NCI-H2171 treated with DMSO at 0.1 percent for 48 hours (cell line): ENCODE measurements at places on chromosomes 3 and 15.

DNA sequence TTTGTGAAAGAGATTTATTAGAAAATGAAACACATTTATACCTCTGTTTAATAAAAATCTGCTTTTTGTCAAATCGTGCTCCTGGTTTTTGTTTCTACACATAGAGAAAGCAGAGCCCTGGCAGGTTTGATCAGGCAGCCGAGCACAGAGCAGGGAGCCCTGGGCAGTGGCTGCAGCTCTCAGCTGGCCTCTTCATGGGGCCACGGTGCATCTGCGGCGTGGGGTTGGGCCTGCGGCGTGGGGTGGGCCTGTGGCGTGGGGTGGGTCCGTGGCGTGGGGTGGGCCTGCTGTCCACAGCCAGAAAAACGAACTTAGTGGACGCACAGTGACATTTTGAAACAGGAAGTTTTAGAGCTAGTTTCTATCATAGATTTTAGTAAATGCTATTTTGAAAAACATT lies 10.6 kb downstream of the GOLGA6L2 start:
- DNase-seq, result no peak

GRCh38 chr3:44842376-44842775 lies 19.3 kb upstream of the TMEM42 start:
- DNase-seq, result no peak

GRCh38 chr3:171058058-171058457 lies 31.5 kb upstream of the SLC2A2 start:
- DNase-seq, result no peak

DNA sequence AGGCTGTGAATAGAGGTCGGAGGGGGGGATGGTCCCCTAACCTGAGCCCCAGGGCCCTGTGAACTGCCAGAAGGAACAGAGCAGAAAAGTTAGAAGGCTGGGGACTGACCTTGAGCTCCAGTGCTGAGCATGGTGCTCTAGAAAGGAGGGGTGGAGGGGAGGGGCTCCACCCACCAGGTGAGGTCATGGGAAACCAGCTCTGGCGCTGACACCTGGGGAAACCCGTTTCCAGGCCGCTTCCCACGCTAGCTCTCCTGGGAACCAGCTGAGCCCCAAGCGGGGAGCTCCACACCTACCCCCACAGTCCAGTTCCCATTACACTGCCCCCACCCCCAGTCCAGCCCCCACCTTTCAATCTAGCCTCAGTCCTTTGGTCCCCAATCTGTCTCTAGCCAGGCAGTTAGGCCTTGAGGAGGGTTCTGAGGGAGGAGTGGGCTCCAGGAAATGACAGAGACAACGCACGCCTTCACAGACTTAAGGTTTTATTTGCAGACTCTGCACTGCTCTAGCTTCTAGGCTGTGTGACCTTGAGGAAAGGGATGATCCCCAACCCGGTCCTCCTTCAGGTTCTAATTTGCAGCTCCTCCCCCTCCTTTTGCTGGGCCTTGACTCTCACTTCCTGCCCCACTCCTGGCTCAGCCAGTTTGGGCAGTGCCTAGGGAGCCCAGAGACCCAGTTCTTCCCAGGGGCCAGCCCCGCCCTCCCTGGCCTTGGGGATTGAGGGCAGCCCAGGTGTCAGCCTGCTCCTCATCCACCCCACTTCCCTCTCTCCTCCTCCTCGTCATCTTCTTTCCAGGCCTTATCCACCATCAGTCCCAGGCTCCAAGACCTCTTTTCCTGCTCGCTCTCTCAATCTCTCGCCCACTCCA lies 2.1 kb downstream of the RHOV start:
- DNase-seq, result no peak

DNA sequence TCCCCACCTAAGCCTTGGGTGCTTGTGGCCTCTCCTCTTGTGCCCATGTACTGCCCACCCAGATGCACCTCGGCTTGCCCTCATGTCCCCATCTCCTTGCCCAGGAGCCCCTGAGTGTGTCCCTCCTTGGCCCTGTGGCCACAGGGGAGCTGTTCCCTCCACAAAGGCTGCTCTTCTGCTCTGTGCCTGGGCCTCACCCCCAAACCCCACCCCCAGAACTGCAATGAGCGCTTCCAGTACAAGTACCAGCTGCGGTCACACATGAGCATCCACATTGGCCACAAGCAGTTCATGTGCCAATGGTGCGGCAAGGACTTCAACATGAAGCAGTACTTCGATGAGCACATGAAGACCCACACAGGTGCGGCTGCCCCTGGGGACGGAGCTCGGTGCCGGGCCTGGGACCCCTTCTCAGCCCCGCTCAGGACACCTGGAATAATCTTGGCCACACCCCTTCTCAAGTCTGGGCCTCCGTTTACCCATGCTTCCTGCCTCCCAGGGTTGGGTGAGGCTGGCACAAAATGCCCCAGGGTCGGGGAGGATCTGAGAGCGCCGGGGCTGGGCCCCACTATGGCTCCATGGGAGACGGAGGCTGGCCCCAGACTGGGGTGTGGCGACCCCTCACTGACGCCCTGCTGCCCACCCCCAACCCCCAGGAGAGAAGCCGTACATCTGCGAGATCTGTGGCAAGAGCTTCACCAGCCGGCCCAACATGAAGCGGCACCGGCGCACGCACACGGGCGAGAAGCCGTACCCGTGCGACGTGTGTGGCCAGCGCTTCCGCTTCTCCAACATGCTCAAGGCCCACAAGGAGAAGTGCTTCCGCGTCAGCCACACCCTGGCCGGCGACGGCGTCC lies 10.3 kb downstream of the ZBTB47 start:
- DNase-seq, result no peak

DNA sequence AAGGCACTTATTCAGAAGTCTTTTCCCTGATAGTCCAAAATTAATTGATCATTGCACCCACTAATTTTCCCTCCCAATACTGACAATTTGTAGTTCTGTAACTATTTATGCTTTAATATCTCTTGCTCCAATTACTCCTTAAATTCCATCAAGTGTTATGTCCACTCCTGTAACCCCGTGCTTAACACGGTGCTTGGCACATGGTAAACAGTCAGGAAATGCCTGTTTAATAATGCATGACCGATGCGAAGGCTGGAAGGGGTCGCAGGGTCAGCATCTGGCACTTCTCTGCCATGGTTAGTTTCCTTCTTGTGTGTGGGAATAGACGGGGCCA lies 553 bp upstream of the SEC22A start:
- no peak for DNase-seq
